Activated CD4-positive, alpha-beta T cell treated with anti-CD3 and anti-CD28 coated beads for 36 hours (primary cell): ENCODE measurements at places on chromosomes 4 and X. TPM values are rescaled to one million over a fixed set of nuclear protein-coding genes. Genes with fewer than 3 reads are reported as not detected.
A peak's percentile ranks its signal among the peaks of the same experiment; 100 is the strongest.

DNA sequence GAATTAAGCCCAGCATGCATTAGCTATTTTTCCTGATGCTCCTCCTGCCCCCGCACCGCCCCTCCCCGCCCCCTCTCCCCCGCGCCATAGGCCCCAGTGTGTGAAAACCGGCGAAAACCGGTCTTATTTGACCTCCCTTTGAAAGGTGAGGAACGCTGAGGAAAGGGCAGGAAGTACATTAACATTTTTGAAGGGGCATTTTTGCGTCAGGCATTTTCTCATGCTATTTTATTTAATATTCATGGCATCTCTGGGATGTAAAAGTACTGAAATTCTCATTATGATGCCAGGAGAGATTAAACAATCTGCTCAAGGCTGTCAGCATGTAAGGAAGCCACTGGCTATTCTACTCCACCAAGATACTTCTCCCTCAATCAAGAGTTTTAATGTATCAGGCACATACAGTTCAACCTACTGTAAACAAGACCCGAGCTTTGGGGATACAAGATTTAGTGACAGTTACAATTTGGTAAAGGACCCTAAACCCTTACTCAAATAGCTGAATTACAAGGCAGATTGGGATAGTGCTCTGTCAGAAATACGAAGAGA, 1.2 kb upstream of the NMU start:
- H3K36me3 ChIP-seq, result no peaks in the 10 kb centered on the region
- H3K4me1 ChIP-seq, result peaks cover 13% of the 10 kb centered on the region
- no peak overlapping the region for H3K27ac ChIP-seq
- no peak overlapping the region for H3K4me3 ChIP-seq
- H3K27me3 ChIP-seq, result peaks cover 46% of the 10 kb centered on the region

DNA sequence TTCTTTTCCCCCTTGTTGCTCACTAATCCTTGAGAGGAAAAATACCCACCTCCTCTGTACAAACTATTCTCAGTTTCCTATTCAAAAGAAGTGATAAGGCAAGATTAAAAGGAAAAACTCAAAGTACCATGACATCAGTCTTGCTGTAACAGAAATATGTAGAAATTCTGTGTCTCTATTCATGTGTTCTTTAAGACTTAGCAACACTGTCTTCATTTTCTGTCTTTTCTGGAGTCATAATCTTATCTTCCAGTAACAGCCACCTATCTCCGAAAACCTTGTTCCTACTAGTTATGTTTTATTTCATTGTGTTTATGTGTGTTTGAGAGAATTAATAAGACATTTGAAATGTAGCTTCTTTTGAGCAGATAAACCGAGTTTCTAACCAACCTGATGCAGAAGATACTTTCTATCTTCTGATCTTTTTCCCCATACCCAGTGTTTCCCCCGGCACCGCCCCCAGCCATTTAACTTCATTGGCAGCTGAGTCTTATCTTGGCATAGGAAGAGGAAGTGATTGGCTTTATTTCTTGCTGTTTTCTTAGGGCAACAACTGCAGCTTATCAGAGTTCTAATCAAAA, 8.0 kb downstream of the FAM241A start:
- peak overlapping the region; percentile 62 for H3K4me3 ChIP-seq
- DNase-seq, result peak; percentile 45
- H3K27ac ChIP-seq, result peak overlapping the region; percentile 91
- H3K36me3 ChIP-seq, result peaks cover 12% of the 10 kb centered on the region
- H3K4me1 ChIP-seq, result peaks cover 60% of the 10 kb centered on the region
- H3K27me3 ChIP-seq, result no peaks in the 10 kb centered on the region

GRCh38 chr4:173747537-173748257, 217.7 kb upstream of the HAND2 start:
- no peak for DNase-seq
- no peaks in the 10 kb centered on the region for H3K36me3 ChIP-seq
- no peaks in the 10 kb centered on the region for H3K4me1 ChIP-seq

GRCh38 chr4:77777135-77777807, 41.9 kb downstream of the CNOT6L start:
- no peaks in the 10 kb centered on the region for H3K27me3 ChIP-seq
- no peak overlapping the region for H3K4me3 ChIP-seq
- DNase-seq, result no peak

DNA sequence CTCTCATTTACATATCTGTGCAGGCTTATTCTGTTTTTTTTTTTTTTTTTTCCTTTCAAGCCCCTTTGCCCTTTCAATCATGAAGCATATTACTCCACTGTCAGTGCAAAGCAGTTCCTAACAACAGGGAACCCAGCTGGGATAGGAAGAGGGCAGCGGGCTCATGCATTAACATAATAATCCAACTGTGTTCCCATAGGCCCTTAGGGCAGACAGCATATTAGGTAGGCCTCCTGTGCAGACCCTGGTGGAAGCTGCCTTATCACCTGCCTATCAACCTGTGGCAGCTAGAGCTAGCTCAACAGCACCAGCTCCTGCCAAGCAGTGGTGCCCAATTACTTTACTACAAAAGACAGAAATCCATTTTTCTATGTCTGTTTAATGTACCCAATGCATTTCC, 49.3 kb downstream of the SLC10A7 start:
- no peaks in the 10 kb centered on the region for H3K27me3 ChIP-seq
- DNase-seq, result no peak
- H3K4me1 ChIP-seq, result peaks cover 3% of the 10 kb centered on the region
- no peak overlapping the region for H3K4me3 ChIP-seq
- H3K36me3 ChIP-seq, result peaks cover 1% of the 10 kb centered on the region

- H3K4me3 ChIP-seq, result no peak overlapping the region
- DNase-seq, result no peak
- no peaks in the 10 kb centered on the region for H3K4me1 ChIP-seq
- H3K27me3 ChIP-seq, result no peaks in the 10 kb centered on the region
- no peaks in the 10 kb centered on the region for H3K36me3 ChIP-seq
- H3K27ac ChIP-seq, result no peak overlapping the region
These were observed 240.5 kb upstream of the POF1B start for GRCh38 chrX:85619962-85620361.

DNA sequence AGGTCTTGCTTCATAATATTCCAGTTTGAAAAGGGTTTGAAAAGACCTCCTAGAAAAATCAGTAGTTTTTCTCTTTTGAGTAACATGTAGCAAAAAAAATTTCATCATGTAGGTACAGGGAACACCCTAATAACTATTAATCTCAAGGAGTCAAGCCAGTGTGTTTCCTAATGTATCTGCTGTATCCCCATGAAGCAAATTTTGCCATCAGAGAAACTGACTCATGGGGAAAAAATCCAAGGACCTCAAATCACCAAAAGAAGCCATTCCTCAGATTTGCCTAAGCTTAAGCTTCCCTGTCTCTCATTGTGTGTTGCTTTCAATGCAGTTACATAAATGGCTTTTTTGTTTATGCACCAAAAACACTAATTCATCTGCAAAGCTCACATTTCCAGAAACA, 29.7 kb downstream of the F9 start:
- no peaks in the 10 kb centered on the region for H3K36me3 ChIP-seq
- no peaks in the 10 kb centered on the region for H3K27me3 ChIP-seq
- H3K4me1 ChIP-seq, result no peaks in the 10 kb centered on the region
- DNase-seq, result no peak

PRRG1 gene
- not detected for total RNA-seq

SLC9B1 gene
- total RNA-seq, result 3.7 TPM

ZNF732 gene
- 0.09 TPM for total RNA-seq

NEIL3 gene
- total RNA-seq, result 18.1 TPM

PNCK gene
- 0.30 TPM for total RNA-seq

CXCL6 gene
- not detected for total RNA-seq
